ENCODE measurements at places on chromosomes 6 and 20. TPM values are rescaled to one million over a fixed set of nuclear protein-coding genes. Genes with fewer than 3 reads are reported as not detected.

The CCM2L gene
- 3.4 TPM for total RNA-seq

The SOX18 gene
- 6.5 TPM for total RNA-seq

The SYTL3 gene
- total RNA-seq: 1.3 TPM

DNA sequence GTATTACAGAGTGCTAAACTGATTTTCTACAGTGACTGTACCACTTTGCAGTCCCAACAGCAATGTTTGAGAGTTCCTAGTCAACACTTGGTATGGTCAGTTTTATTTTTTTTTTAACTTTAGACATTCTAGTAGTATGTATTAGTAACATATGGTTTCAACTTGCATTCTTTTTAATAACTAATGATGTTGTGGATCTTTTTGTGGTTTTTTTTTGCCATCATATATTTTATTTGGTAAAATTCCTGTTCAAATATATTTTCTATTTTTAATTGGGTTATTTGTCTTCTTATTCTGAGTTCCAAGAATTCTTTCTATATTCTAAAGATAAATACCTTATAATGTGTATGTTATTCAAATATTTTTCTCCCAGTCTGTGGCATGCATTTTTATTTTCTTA is 189.4 kb upstream of the ECI2 start:
- DNase-seq: no peak

GRCh38 chr6:146028851-146029572 is at the start of gene GRM1:
Gene GRM1 (plus strand): TSS chr6:146029062. CDS start chr6:146029518, 456 bp downstream.
- DNase-seq: no peak

- no peak for DNase-seq
These were observed 112.6 kb downstream of the DLGAP4 start for GRCh38 chr20:36418711-36419110.

DNA sequence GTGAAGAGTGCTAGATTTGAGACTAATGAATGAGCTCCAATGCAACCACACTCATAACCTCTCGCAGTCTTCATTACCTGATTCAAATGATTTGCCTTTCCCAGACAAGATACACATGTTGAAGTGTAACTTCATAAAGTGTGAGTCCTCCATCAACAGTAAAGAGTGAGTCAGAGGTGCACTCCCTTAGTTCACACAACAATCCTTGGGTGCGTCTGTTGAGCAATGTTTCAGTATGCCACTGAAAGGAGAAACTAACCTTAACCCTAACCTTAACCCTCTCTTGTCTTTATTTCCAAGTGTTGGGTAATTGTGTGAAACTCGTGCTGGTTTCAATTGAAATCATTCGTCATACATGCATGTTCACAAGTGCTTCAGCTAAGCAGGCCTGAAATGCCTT is 21.0 kb upstream of the RIN2 start:
- no peak for DNase-seq

The LAMA4 gene
- total RNA-seq: 27.0 TPM

GRCh38 chr20:33313686-33314314 is 30.8 kb downstream of the BPIFB1 start:
- DNase-seq: no peak

DNA sequence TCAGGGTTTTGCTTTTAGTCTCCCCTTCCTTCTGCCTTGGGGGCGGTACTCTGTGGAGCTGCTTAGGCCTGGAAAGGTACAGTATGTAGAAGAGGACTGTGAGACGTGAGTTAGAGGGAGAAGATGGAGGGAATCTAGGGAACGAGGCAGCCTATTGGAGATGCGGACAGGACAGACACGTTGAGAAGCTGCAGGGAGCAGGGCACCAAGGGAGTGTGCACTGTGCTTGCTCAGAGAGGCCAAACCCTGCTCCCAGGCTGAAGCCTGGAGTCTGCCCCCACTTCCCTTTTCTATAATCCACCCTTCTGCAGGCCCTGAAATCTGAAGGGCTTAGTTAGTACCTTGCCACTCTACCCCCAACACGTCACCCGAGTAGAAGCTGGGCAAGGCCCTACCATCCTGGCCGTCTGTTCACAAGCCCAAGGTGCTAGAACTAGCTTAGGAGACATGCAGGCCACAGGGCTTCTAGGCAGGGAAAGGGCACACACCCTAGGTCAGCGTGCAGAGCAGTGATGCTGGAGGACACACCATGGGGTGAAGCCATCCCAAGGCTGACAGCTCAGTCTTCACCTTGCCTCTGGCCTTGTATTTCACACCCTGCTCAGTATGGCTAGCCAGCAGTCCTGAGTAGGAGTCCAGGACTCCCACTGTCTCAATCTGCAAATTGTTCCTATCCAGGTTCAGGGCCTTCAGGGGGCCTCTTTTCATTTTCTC is 6.9 kb downstream of the TP53INP2 start:
- DNase-seq: no peak

GRCh38 chr6:145070791-145071190 is 664.5 kb downstream of the EPM2A start:
- DNase-seq: no peak

DNA sequence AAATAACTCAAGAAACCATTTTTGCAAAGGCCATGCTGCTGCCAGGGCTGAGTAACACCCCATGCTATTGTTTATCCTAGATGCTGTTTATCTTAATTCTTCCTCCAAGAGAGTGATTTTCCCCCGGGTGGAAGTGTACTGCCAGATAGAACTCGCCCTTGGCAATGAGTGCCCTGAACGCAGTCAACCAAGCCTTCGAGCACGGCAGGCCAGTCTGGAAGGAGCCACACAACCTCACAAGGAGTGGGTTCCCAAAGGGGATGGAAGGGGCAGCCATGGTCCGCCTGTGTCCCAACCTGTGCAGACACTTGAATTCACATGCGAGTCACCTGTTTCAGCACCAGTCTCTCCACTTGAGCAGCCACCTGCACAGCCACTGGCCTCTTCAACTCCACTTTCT is 31.9 kb downstream of the PNPLA1 start:
- no peak for DNase-seq

- no peak for DNase-seq
These were observed 42.4 kb downstream of the PKHD1 start for GRCh38 chr6:52045033-52045432.

DNA sequence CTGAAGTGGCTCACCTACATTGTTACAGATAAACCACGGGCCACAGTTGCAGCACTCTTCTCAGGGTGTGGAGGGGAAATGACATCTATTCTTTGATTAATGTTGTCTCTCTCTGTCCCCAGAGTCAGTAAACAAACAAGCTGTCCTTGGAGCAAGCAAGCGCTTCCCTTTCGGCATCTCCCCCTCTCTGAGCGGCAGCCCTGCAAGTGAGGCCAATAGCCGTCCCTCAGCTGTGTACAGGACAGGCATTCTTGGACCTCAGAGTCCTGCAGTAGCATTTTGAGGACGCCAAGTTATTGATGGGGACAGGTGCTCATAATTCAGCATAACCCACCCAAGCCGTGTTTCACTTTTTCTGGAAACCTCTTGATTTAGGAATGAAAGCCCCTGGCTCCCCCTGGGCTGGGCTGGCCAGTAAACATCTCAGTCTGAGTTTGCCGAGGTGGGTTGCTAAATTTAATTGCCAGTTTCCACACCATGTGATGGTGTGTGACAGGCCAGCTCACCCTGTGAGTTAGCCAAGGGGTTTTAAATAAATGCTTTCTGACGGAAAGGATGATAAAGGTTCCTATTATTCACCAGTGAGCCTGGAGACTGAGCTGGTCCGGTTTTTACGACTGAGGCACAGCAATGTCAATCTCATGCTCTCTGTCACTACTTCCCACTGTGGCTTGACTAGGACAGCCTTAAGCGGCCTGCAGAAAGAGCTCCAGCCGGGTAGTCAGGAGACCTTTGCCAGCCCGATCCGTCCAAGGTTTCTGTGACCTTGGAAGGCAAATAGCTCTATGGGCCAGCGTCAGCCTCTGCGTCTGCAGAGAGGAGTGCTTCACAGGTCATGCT is 214.8 kb upstream of the RREB1 start:
- DNase-seq: no peak

The KCNG1 gene
- total RNA-seq: 6.2 TPM

The LY86 gene
- total RNA-seq: not detected

GRCh38 chr6:20280288-20280621 is 68.0 kb upstream of the MBOAT1 start:
- DNase-seq: no peak

GRCh38 chr6:119109654-119110325 is 31.3 kb upstream of the FAM184A start:
- DNase-seq: no peak

- no peak for DNase-seq
These were observed 30.7 kb upstream of the NANP start for GRCh38 chr20:25654487-25654886.

DNA sequence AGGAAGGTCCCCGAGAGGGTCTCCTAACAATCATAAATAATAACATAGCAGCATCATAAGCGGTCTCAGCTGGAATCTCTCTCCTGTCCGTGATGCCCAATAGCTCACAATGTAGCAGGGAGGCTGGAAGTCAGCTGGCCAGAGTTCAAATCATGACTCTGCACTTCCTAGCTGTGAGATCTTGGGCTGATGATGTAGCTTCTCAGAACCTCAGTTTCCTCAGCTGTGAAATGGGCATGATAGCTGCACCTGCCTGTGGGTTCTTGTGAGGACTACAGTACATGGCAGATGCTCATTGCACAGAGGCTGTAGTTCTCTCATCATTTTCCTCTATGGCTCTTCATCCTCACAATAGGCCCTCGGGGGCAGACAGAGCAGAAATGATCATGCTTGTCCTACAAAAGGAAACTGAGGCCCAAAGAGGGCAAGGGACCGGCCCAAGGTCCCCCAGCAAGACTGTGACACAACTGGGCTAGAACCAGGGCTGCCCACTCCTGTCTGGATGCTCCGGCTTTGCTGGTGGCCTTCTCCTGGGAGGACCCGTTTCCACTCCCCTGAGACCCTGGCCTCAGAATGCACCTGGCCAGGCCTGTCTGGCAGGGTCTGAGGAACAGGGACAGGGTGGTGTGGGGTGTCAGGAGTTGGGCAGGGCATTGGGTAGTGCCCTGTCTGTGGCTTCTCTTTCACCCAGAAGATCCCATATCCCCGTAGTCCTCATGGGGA is 17.7 kb downstream of the SLC12A5 start:
- DNase-seq: no peak

The CTAGE9 gene
- total RNA-seq: not detected

- DNase-seq: no peak
These were observed 111.2 kb upstream of the CARMIL1 start for GRCh38 chr6:25167961-25168360.

DNA sequence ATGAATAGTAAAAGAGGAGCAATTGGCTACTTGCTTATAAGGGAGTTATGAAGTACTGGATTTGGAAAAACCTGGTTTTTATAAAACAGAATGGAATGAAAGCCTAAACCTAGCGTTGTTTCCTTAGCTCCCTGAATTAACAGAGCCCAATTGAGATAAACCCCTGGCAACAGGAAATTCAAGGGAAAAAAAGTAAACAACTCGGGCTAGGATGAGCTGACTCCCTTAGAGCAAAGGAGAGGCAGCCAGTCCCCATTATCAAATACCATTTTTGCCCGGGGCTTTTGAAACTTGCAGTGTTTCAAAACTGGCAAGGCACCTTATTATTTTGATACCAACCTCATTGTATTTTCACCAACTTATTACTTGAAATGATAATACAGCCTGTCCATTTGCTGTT is 587.5 kb downstream of the CD109 start:
- no peak for DNase-seq

The HAO1 gene
- not detected for total RNA-seq

GRCh38 chr6:30836431-30836866 is 47.9 kb upstream of the DDR1 start:
- peak; percentile 50 for DNase-seq

DNA sequence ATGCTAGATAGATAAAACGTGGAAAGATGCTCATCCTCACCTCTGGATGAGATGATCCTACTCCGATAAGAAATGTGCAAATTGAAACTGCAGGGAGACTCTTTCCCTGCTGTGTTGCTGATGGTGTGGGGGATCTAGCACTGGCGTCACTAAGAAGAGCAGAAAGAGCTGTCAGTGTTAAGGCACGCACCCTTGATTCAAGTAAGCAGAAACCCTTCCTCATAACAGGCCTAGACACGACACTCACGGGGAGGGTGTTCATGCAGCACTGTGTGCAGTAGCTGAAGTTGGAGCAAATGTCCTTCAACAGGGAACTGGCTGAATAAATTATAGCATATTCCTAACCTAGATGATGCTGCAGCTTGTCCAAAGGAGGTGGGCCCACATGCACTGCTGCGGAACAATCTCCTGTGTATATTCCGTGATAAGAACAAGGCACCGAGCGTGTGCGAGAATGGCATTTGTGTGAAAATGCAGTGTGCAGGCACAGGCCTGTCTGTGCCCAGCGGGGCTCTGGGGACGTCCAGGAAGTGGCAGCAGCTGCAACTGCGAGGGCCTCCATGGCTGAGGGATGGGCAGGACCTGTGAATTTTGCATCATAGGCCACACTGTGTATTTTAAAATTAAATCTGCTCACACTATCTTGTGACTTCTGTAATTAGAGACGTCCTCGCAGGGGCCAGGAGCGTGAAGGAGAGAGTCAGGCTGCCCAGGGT is 64.0 kb downstream of the TCP11 start:
- no peak for DNase-seq

- no peak for DNase-seq
These were observed 164.8 kb downstream of the LY86 start for GRCh38 chr6:6753301-6753700.

DNA sequence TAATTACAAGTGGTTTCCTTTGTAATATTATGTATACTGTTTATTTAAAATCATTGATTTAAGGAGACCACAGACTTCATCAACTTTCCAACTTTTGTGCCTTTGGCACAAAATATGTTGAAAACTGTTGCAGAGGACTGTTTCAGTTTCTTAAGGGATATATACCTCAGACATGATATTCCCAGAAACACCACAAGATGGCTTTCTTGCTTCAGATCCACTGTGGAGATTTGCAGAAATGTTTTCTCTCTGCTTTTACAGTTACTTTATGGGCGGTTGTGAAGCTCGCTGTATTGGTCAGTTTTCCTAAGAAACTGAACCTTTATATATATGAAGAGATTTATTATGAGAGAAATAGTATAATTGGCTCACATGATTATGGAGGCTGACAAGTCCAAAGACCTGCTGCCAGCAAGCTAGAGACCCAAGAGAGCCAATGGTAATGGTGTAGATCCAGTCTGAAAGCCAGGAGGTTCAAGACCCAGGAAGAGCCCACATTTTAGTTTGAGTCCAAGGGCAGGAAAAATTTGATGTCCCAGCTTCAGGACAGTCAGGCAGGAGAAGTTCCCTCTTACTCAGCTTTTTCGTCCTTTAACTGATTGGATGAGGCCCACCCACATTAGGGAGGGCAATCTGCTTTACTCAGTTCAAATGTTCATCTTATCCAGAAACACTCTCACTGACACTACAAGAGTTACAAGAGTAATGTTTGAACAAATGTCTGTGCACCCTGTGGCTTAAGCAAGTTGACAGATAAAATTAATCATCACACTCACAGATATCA is 12.8 kb downstream of the ME1 start:
- no peak for DNase-seq

GRCh38 chr6:144331491-144331969 is 46.4 kb downstream of the UTRN start:
- no peak for DNase-seq
